ENCODE measurements at places on chromosomes 1 and 21.
A peak's percentile ranks its signal among the peaks of the same experiment; 100 is the strongest.

DNA sequence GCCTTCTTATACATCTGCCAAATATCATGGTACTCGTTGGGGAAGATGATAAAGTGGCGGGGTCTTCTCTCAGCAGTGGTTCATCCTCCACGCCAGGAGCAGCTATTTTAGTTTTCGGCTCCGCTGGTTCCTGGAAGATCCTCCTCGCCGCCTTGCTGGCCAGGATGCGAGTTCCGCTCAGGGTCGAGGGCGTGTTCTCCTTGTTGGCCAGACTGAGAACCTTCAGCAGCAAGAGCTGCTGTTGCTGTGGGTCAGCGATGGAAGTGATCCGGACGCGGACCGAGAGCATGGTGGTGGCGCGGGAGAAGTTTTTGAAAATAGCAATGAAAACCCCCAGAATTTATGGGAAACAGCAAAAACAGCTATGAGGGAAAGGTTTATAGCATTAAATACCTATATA lies 11.4 kb upstream of the CFAP126 start:
- no peak for DNase-seq

GRCh38 chr1:202892501-202892900 lies 3.6 kb upstream of the RABIF start:
- no peak for DNase-seq

GRCh38 chr1:45493116-45493697 lies 2.2 kb upstream of the TESK2 start:
- DNase-seq = peak; percentile 41

DNA sequence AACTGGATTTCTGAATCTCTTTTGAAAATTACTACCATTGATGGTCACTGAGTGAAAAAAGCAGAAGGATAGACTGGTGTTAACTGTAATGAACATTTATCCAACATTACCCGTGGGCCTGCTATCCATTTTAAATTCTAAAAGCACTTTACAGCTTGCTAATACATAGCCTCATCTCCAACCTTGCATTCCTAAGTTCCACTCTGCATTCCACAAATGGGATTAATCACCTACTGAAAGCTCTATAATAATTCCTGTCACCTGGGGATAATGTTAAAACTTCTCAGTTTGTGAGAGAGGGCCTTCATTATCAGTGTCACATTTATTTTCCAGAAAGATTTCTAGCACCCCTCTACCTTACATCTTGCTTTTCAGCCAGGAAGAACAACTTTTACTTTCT lies 38.2 kb downstream of the PTPRC start:
- no peak for DNase-seq

DNA sequence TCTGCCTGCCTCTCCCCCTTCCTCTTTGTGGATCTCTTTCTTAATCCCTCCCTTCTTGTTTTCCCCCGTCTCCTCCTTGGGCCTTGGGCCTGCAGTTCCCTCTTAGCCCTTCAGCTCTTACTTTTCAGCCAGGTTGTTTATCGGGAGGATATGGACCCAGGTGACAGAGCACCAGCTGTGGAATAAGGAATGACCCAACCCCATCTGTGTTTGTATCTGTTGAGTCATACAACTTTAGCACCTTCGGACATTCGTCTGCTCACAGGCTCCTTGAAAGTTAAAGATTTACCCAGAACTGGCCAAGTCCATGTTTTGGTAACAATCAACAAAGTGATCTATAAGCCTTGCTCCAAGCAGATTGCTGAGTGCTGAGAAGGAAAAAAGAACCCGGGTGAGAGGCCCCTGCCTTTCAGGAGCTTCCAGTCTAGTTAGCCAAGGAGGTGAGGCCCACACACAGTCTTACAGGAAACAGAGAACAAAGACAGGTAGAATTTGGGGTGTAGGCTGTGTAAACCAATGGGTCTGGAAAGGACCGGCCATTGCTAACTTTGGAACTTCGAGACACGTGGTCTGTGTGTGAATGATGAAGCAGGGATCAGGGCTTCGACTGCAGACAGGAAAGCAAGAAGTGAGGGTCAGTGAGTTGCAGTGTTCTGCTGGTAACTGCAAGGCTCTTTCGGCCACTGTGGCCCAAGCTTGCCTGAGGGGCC lies 66.7 kb upstream of the F3 start:
- DNase-seq = no peak

- DNase-seq = peak; percentile 71
These were observed 2.8 kb upstream of the ZBTB7B start for GRCh38 chr1:154999571-155000410.

DNA sequence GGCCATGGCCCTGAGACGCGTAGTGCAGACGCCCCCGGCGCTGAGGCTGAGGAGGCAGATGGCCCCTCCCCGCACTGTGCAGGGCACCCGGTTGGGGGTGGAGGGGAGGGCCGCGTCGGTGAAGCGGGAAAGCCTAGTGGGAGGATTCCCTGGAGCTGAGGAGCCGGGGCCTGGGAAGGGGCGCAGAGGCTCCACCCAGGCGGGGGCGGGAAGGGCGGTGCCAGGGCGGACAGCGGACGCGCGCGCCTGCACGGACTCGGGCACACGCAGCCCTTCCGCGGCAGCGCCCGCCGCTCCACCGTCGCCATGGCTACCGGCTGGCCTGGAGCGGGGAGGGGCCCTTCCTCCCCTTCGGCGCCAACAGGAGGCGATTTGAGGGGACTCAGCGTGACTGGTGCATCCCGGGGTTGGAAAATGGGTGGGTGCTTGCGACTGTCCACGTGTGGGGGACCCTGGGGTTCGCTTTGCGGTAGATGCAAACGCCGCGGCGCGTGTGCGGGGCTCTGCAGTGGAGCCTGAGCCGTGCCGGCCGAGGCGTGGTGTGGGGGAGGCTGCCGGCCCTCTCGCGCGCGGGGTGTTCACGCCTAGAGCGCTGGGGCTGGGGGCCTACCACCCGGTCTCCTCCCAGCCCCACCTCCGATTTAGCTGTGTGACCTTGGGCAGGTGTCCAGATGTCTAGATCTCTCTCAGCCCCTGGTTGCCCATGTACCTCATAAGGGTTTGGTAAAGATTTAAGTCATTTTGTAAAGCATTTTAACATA lies 35.1 kb downstream of the PTPRF start:
- DNase-seq = peak; percentile 35

DNA sequence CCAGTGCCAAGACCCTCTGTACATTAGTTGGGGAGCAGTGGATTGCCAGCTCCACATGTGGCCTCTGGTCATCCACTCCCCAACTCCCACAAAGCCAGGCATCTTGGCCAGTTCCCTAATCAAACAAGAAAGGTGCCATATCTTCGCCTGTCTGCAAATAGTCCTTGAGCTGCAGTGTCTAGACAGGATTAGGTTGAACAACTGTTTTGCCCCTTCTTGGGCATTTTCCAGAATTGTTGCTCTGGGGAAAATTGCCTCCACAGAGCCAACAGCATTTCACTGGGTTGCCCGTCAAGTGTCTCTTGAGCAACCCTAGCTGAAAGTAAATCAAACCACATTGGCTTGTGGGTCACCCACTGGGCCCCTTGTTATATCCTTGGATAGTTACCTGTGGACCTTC lies 109.3 kb downstream of the GDAP2 start:
- DNase-seq = no peak

- peak; percentile 57 for DNase-seq
These were observed 10.0 kb downstream of the YBEY start for GRCh38 chr21:46295996-46296752.

- DNase-seq = no peak
These were observed 233.2 kb upstream of the PBX1 start for GRCh38 chr1:164325786-164326185.

GRCh38 chr1:115365738-115366137 lies 27.7 kb upstream of the NGF start:
- DNase-seq = no peak

DNA sequence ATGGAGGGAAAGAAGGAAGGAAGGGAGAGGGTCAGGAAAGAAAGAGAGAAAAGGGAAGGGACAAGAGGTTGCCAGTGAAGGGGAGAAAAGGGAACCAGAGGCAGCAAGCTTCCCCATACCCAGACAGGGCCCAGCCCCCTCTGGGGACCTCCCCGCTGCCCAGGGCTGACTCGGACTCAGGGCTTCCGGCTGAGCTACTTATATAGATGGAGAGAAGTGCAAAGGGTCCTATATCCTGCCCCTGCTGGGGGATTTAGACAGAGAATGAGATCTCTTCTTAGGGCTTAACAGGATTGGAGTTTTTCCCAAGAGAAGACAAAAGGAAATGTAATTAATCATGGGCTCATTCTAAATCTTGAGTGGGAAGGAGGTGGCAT lies at the start of gene ETV3L:
ETV3L (minus strand) TSS at position 176 of the 377 bp plus-strand sequence. CDS start 285 bp downstream, outside the sequence.
- no peak for DNase-seq

Measured in stimulated activated CD4-positive, alpha-beta T cell treated with anti-CD3 and anti-CD28 coated beads, Interleukin-4, amount 100 ng/mL, for 1 hour (primary cell).